ENCODE measurements at places on chromosomes 1 and 21. TPM values are rescaled to one million over a fixed set of nuclear protein-coding genes. Genes with fewer than 3 reads are reported as not detected.
A peak's percentile ranks its signal among the peaks of the same experiment; 100 is the strongest.

DNA sequence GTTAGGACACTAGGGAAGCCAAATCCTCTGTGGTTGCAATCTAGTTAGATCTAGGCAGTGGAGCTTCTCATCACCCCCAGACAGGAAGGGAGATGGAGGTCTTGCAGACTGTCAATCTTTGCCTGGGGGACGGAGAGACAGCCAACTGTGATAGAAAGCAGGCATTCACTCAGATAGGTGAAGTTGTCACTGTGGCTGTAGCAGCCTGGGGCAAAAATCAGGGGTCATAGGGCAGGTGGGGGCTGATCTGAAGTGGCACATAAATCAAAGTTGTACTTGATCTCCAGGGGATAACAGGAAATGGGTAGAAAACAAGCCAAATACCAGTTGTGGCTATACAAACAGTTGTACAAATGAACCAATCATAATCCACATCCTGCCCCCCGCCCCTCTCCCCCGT lies 620.9 kb upstream of the USP24 start:
- no peak for DNase-seq

GRCh38 chr21:45149021-45149420 lies 74.6 kb downstream of the ADARB1 start:
- DNase-seq: no peak

DNA sequence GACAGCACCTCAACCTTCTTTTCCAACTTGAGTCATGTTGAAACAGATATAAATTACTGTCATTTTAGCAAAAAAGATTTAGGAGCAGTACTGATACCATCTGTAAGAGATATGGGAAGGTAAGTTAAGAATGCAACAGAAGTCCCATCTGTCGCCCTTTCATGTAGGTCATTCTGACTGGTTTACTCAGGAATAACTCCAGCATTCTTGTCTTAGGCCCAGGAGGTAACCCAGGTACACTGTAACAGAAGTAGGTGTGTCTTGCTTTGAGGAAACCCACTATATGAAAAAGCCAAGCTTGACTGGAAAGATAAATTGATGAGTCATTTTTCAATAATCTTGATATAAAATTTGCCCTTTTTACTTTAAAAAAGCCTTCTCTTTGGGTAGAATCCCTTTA lies 35.4 kb downstream of the PGM1 start:
- DNase-seq: no peak

- no peak for DNase-seq
Observed at GRCh38 chr1:9591669-9592509, 3.2 kb downstream of the TMEM201 start.

DNA sequence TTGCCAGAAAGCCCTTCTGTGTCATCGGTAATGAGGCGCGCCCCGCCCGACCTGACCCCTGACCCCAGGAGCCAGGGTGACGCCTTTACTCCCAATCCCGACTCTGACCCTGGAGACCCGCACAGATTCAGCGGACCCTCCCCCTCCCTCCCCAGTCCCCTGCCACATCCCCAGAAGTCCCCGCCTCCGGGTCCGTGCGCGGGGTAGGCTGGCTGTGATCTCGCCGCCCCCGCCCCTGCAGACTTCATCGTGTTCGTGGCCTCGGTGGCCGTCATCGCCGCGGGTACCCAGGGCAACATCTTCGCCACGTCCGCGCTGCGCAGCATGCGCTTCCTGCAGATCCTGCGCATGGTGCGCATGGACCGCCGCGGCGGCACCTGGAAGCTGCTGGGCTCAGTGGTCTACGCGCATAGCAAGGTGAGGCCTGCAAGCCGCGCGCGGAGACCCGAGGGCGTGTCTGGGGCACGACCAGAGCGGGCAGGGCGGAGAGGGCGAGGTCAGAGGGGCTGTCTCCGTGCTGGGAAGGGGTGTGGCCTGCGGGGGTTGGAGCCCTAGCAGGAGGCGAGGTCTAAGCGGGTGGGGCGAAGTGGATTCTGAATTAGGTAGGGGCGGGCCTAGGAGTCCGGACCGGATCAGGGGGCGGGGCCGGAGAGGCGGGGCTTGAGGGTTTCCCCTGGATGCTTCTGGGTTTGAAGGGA lies 34.8 kb downstream of the KCNQ4 start:
- DNase-seq: peak; percentile 56

DNA sequence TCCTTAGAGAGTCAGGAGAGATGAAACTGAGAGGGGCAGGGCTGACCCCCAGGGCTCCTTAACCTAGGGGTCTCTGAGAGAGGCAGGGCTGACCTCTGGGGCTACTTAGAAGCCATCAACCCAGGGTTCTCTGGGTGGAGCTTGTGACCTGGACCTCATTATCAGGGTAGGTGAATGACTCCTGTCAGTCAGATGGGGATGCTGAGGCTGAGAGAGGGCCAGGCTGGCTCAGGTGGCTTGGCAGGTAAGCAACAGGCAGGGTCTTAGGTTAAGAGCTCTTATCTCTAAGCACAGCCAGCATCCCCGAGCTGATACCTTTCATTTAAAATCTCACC lies 160.9 kb downstream of the PTPRU start:
- DNase-seq: no peak

GRCh38 chr1:88678405-88678804 lies 5.7 kb upstream of the PKN2 start:
- no peak for DNase-seq

GRCh38 chr1:171177261-171177660 lies 7.8 kb upstream of the FMO2 start:
- no peak for DNase-seq

GRCh38 chr1:101379950-101380349 lies 143.1 kb downstream of the S1PR1 start:
- no peak for DNase-seq

DNA sequence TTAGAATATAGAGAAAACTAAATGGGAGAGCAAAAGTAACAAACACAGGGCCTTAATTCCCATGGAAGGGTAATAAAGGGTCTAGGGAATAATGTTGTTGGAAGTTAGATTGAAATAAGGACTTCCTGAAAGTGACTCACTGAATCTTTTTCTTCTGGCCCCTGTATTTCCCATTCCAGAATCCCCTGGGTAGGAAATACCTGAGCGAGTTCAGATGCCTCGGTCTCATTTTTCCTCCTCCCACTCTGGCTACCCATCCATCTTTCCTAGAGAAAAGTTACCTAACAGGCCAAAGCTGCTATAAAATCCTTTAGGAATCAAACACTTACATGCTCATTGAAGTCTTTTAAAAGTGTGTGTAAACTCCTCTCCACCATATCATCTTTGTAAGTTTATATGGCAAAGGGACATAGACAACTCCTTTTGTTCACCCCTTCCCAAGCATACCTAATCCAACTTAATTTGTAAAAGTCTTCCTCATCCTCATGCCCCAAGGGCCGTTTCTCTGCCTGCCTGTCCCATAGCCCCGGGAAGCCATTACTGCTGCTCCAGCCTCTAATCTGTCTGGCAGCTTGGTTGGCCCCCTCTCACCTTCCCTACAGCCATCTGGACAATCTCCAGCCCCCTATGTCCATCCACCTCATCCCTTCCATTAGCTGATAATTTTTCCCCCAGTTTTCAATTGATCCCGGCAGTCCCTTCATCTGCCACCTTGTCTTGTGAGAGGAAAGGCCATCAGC lies 3.3 kb upstream of the MEF2D start:
- no peak for DNase-seq

- no peak for DNase-seq
Observed at GRCh38 chr1:115826628-115827027, 14.3 kb downstream of the NHLH2 start.

DNA sequence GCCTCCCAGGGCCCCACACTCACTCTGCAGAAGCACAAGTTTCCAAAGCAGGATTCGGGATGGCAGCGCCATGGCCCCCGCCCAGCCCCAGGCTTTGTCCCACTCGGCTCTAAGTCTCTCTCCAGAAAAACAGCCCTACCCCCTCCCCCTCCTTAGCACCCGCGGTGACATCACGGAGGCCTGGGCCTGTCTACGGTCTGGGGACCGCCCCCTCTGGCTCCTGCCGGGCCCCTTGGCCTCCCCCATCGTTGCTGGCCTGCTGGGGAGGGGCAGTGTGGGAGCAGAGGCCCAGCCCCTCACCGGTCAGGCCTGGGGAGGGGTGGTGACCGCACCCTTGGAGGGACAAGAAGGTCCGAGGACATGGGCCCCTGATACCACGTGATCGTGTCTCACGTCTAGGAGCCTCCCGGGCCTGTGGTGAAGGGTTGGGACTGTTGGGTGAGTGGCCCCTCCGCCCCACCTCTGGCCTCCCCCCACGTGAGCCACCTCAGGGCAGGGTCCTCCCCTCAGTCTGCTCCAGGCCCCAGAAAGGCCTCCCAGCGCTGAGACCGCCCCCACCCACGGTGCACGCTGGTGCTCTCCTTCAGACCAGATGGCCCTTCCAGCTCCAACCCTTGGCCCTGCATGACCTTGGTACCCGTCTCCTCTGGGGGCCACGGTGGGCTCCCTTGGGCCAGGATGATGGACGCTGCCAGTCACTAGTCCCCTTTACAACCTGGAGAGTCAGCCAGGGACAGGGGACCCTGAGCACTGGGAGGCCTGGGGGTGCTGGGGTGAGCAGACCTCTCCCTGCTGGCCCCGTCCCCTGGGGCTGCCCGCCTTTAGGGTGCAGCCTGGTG lies at the start of gene MXRA8:
Gene MXRA8 (minus strand): TSS at position 123 of the 839 bp plus-strand sequence. CDS start 51 bp downstream, at position 72.
- no peak for DNase-seq

DNA sequence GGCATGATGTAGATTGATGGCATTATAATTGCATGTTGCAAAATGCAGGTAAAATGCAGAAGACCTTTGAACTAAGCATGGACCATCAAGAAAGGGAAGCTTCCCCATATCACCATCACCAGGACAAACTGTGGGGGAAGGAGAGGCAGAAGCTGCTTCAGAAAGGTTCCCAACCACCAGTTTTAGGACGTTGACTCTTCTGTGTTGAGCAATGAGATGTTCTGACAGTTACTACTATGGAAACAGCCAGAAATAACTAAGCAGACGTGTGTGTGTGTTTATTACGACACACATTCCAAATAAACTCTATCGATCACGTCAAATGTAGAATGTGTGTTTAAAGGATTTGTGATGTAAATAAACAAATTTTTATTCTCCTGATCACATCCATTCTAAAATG lies 110.2 kb upstream of the PLD5 start:
- DNase-seq: no peak

DNA sequence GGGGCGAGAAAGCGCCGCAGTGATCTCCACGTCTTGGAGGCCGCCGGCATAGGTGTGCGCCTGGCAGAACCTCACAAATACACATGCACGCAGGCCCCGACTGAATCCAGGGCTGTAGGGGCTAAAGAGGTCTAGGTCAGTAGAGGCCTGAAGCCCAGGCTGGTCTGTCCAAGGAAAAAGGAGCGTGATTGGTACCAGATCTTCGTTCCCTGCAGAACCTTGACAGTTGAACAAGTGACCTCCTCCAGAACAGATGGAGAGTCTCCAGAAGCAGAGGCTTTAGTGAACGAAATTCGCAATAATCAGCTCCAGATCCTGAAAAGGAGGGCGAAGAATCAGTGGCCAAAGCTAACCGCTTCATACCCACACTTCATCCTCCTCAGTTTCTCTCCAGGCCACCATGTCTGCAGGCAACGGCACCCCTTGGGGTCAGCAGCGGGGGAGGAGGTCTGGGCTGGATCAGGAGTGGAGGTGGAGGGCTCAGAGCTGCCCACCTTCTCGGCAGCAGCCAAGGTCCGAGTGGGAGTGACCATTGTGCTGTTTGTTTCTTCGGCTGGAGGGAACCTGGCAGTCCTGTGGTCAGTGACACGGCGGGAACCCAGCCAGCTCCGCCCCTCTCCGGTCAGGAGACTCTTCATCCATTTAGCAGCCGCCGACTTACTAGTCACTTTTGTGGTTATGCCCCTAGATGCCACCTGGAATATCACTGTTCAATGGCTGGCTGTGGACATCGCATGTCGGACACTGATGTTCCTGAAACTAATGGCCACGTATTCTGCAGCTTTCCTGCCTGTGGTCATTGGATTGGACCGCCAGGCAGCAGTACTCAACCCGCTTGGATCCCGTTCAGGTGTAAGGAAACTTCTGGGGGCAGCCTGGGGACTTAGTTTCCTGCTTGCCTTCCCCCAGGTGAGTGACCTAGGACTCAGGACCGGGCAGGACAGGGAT lies 749 bp upstream of the PEX11B start:
- peak; percentile 59 for DNase-seq

- DNase-seq: no peak
Observed at GRCh38 chr1:6459850-6460265, 6.1 kb downstream of the TNFRSF25 start.

USH2A gene
- total RNA-seq: 0.09 TPM

MATN1 gene
- total RNA-seq: not detected

MYBPH gene
- total RNA-seq: not detected

NR5A2 gene
- total RNA-seq: 114 TPM

KRTAP12-2 gene
- total RNA-seq: not detected

VWA5B1 gene
- total RNA-seq: 0.29 TPM

CFAP298 gene
- total RNA-seq: 13.8 TPM

TEDDM1 gene
- not detected for total RNA-seq

Data from pancreas (tissue), 10 donors.